ENCODE measurements at places on chromosomes 5 and 9.

DNA sequence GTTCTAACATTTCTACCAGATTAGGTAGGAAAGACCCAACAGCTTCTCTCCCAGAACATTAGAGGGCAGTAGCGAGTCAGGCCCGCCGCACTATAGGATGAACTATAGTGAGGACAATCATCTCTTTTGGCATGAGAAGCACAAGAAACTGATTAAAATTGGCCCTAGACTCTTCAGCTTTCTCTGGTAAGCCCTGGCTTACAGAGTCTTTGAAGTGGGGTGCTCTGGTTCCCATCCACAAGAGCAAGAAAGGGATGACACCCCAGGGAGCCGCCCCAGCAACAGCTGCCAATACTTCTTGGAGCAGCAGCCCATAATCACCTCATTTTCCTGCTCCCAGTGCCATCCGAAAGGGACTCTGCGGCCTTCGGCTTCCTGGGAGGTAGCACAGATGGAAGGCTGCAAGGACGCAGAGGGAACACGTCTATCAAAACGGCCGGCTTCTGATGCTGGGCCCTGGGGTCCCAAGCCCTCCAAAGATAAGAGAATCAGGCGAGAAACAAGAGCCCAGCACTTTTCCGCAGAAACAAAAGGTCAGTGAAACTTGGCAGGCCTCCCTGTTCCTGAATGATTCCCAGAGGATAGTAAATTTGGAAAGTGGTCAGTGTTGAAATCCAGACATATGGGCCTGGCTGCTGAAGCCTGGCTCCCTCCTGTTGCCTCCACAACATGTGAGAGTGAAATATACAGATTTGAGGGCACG lies 69.3 kb downstream of the HSD17B3 start:
- peak; percentile 71 for DNase-seq

- DNase-seq = no peak
Measured at GRCh38 chr9:34887841-34888240, 70.2 kb upstream of the PHF24 start.

DNA sequence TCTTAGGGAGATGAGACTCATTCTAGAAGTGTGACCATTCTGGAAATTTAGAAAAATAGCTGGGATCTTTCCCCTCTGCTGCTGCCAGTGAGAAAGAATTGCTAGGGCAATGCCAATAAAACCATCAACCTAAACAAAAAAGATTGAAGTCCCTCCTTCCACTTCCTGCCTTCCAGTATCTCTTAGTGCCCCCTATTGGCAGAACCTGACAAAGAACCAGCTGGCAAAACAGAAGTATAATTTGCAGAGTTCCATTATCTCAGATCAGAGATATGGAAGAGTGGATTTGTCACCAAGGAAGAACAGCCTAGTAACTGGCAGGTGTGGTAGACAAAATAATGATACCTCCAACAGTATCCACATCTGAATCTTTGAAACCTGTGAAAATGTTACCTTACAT lies 13.8 kb upstream of the PLCXD3 start:
- DNase-seq = no peak

GRCh38 chr5:161369022-161369421 lies 177.5 kb downstream of the GABRB2 start:
- no peak for DNase-seq

DNA sequence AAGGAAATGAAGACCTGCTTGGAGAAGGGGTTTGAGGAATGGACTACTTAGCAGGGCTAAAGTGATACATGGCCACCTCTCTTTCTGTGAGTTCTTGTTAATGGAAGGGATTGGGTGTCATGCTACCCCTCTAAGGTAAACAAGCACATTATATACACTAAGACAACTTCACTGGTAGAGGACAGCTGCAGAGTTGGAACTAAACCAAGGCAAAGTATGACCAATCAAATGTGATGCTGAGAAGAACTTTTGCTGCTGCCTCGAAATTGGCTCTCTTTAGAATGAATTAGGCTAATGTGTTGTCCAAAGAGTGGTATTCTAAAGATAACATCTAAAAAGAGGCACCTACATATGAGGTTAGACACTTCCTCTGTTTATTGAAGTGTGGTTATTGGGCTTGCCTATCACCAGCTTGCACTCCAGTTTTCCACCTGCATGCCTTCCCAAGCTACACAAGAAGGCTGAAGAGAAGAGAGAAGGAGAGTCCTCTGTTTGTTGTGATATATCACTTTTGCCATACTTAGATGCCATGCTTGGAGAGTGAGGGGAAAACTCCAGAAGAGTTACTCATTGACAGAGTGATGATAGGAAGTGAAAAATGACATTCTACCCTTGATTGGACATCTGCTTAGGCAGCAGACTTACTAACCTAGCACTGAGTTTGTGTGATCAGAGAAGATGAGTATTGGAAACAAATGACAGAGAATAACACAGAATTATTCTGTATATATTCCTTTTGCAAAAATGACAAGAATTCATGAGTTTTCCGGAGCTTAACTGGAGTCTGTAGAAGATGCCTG lies 536.1 kb downstream of the ZNF608 start:
- DNase-seq = no peak

GRCh38 chr5:91110686-91111085 lies 272.4 kb downstream of the ARRDC3 start:
- DNase-seq = no peak

- peak; percentile 59 for DNase-seq
Measured at GRCh38 chr5:138035605-138036537, 3.0 kb upstream of the FAM13B start.

DNA sequence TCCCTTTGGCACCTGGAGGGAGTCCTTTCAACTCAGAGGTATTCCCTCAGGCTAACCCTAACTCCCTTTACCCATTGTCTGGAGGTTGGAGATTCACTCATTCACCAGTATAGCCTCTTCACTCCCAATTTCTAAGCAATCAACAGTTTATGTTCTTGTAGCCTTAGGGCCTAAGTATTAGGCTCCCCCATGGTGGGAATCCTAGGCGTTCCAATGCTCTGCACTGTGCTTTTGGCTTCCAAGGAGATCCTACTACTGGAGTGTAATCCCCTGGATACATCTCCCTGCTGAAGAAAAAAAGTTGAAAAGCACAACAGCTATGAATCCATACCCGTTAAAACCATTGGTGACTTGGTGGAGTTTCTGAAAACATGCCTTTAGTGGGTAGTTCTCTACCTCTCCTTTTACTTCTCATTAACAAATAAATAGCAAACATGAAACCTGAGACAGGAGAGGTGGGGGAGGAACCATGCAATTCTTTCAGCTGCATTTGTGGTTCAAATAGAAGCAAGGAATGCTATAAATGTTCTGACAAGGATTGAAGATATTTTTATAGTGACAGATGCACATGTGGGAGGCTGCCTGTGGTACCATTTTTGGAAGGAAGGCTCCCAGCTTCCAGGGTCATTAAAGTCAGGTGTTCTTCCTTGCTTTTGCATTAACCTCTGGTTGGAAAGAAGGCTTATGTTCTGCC lies 397.1 kb downstream of the DMAC1 start:
- no peak for DNase-seq

DNA sequence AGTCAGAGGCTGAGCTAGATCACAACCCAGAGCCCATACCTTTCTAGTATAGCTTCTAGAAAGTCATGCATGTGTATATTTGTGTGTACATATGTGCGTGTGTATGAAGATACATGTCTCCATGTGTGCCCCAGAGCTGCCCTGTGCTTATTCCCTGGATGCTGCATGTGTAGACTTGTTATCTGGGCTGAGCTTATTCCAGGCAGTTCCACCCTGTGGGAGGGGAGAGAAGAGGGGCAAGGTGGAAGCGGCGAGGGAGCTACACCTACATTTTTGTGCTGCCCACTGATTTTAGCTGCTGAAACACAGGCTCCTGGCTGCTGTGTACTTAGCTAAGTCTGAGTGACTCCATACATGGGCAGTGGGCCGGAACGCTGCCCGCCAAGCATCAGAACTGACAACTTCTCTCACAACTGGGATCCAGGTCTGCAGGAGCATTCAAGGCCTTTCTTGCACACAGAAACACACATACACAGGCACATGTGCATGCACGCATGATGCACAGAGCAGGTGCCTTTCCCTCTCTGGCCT lies 38.0 kb upstream of the XPA start:
- DNase-seq = no peak

DNA sequence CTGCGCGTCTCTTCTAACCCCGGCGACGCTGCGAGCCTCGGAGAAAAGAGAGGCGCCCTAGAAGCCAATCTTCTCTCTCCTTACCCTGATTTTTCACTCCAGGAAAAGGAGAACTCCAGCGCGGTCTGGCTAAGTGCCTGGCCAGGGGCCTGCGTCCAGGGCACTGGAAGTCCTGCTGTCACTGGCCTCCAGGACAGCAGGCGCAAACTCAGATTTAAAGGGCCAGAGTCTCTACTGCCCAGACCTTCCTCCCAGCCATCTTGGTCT lies 553 bp upstream of the FOXB2 start:
- no peak for DNase-seq

DNA sequence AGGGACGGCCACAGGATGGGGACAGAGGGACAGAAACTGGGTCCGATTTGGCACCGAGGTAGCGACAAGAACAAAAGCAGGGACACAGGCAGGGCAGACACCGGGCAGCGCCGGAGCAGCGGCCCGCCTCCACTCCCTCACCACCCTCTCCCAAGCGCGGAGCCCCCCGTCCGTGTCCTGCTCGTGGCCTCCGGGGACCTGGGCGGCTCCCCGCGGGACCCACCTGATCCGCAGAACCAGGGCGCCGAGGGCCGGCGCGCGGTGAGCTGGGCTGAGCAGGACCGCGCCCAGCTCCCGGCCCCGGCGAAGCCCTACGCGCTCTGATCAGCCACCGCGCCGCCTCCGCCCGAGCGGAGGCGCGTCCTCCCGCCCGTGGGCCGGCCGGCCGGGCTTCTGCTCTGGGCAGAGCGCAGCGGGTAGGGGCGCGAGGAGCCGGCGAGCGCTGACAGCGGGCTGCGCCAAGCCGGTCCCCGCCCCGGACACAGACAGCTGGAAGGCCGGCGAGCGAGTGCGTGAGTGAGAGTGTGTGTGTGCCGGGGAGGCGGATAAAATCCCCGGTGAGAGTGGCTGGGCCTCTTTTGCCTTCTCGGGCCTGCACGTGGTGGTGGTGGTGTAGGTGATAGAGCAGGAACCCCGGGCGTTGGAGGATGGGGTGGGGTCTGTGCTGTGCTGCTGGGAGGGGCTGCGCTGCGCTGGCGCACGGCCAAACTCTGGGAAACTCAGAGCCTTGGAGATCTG lies at the start of gene GGTA1:
Gene GGTA1, minus strand, starts transcription at position 418 of the 738 bp plus-strand sequence. CDS start 31,922 bp downstream, outside the sequence.
- DNase-seq = peak; percentile 85

GRCh38 chr5:96871686-96872085 lies 4.6 kb upstream of the ERAP2 start:
- no peak for DNase-seq

GRCh38 chr9:90299968-90300367 lies 342.7 kb downstream of the DIRAS2 start:
- no peak for DNase-seq

DNA sequence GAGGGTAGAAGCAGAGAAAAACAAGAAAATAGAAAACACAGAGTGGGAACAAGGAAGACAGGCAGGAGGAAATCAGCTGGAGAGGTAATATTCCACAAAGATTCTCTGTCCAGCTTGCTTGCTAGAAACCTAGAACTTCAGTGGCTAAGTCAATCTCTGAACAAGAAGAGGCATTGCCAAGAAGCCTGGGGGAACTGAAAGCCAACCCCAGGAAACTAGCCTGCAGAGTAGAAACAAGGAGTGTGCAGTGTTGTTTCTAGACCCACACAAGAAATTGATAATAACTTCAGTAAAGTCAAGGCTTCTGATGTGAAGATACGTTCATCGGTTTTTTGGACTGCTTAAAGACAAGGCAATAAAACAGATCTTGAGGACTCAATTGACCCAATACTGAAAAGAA lies 234.5 kb upstream of the MAP3K1 start:
- no peak for DNase-seq

DNA sequence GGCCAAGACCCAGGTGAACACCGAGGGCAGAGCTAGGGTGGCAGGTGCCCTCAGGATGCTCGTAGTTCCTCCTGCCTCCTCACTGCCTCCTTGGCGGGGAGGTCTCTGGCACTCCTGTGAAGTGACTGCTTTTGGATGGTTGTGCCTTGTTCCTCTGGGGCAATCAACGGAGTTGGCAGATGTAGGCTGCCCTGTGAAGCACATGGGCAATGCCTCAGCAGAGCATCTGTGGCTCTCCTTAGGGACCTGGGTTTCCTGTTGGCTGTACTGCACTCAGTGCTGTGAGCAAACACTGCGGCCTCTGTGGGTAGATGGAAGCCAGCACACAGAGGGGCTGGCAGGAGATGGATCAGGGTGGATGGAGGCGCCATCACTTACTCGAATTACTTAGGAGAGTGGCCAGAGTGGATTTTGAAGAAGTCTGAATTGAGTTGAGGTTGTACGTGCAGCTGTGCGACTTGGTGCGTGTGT lies 71.4 kb upstream of the COL5A1 start:
- DNase-seq = no peak

DNA sequence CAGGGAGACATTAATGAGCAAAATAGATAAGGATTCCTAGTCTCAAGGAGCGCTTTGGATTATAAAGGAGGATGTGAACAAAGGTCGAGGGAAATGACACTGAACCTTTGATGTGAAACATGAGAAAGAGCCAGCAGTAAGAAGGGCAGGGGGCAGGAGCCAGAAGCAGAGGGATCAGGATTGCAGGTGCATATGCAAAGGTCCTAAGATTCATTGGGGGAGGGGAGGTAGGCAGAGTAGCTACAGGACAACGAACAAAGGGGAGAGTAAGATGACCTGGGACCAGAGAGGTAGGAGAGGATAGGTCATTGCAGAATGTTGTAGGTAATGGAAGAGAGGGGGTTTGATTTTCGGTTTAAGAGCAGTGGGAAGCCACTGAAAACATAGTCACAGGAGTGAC lies 129.2 kb upstream of the TRPM3 start:
- no peak for DNase-seq

DNA sequence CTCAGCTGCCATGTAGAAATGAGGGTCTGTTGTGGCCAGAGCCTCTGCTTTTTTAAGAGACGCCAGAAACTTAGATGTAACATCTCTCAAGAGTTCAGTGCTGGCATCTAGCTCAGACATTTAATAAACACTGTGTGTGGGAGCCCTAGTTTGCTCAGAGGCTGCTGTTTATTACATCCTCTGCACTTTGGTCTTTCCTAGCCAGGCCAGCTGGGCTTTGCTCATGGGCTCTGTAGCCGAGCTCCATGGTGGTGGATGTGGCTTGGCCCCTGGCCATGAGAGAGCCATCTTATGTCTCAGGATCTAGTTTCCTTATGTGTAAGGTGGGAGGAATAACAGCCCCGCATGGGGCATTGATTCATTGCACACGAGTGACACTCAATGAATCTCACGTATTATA lies 30.0 kb downstream of the ARHGEF37 start:
- no peak for DNase-seq

- no peak for DNase-seq
Measured at GRCh38 chr9:92607088-92607487, 62.8 kb downstream of the IPPK start.

DNA sequence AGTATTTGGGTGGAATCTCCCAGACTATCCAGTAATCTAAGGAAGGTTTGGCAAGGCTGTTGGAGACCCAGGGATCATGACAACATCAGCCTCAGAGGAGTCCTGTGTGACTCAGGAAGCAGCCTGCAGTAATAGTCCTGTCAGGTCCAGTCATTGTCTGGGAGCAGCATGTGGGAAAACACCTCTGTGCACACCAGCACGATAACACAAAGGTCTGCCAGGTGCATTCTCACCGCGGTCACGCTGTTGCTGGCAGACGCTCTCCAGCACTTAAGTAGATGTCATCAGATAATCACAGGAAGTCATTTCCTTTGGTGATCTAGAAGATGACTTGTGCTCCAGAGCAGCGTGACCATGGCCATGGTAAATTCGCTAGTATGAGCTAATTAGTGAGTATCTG lies 99.2 kb upstream of the IQGAP2 start:
- no peak for DNase-seq
